ENCODE measurements at places on chromosomes 13 and 19.
A peak's percentile ranks its signal among the peaks of the same experiment; 100 is the strongest.

GRCh38 chr19:16216744-16217670, 19.3 kb downstream of the AP1M1 start:
- DNase-seq = peak; percentile 43

- DNase-seq = no peak
Observed at GRCh38 chr19:50510700-50511068, 307 bp downstream of the JOSD2 start.

- no peak for DNase-seq
Observed at GRCh38 chr19:58579473-58580142, 6.5 kb upstream of the MZF1 start.

- DNase-seq = no peak
Observed at GRCh38 chr13:30623392-30623791, 5.7 kb downstream of the USPL1 start.

GRCh38 chr19:51341066-51341465, 873 bp downstream of the VSIG10L start:
- no peak for DNase-seq

DNA sequence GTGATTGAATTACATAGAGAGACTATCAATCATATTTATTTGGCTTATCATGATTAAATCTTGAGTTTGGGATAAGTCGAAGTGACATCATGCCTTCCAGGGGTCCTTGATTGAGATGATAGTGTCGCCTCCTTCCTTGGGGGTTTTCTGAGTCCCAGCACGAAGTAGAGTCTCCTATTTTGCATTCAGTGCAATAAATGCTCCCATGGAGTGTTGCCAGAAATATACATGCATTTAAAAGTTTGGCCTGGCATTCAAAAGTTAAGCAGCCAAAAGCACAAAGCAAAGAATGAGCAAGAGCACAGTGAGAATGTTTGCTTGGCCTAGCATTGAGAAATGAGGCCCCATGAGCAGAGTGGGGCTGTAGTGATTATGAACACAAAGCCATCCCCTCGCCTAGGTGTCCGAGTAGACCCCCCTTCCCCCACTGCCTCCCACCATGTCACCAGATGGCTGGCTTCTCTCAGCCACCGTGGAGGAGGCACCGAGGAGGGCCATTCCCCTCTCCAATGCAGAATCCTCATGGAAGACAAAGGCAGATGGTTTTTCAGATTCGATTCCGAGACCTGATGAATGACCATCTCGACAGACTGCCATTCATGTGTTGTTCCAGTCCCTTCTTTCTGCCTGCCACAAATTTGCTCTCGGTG, 58.8 kb upstream of the UBL3 start:
- no peak for DNase-seq

DNA sequence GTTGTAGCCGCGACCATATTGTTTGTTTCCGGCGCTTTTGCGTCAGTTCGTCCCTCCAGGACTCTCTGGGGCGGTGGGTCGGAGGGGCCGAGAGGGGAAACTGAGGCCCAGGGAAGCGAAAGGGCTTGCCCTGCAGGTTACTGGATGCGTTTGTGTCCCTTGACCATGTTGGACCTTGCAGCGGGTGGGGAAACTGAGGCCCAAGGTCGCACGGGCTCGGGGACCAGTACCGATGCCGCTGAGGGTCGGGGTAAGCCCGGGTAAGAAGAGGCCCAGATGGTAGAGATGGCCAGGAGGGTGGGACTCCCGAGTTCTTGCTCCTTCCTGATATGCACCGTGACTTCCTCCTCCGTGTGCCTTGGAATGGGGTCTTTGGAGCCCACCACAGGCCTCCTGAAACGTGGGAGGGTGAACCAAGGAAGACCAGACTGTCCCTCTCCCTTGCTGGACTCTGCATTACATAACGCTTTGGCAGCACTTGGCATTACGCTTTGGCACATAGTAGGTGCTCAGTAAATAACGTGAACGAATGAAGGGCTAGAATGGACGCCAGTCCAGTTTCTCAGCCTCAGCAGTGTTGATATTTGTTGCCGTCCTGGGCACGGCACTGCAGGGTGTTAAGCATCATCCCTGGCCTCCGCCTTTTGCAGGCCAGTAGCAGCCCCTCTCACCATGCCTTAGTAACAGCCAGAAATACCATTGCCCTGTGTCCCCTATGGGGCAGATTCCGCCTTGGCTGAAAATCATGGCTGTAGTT, 743 bp downstream of the CHAF1A start:
- DNase-seq = peak; percentile 15

- DNase-seq = no peak
Observed at GRCh38 chr13:45178349-45179162, 22.3 kb downstream of the KCTD4 start.

GRCh38 chr13:101967781-101968180, 434.1 kb downstream of the FGF14 start:
- DNase-seq = no peak

- DNase-seq = no peak
Observed at GRCh38 chr19:628168-628567, 5.2 kb downstream of the POLRMT start.

DNA sequence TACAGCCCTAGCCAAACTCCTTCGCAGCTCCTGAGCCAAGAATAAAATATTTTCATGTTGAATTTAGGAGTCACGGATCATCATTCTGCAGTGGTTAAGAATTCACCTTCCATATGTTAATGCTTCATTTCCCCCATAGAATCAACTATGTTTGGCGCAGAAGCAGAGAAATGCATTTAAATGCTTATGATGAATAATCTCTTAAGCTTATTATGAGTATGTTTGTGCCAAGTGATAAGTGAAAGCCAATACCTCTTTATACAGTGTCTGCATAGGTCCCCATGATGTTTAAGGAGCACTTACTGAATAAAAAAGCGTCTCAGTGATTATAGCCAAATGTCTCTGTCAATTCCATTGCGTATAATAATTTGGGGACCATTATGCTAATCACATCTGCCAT, 32.7 kb upstream of the POMP start:
- DNase-seq = no peak

DNA sequence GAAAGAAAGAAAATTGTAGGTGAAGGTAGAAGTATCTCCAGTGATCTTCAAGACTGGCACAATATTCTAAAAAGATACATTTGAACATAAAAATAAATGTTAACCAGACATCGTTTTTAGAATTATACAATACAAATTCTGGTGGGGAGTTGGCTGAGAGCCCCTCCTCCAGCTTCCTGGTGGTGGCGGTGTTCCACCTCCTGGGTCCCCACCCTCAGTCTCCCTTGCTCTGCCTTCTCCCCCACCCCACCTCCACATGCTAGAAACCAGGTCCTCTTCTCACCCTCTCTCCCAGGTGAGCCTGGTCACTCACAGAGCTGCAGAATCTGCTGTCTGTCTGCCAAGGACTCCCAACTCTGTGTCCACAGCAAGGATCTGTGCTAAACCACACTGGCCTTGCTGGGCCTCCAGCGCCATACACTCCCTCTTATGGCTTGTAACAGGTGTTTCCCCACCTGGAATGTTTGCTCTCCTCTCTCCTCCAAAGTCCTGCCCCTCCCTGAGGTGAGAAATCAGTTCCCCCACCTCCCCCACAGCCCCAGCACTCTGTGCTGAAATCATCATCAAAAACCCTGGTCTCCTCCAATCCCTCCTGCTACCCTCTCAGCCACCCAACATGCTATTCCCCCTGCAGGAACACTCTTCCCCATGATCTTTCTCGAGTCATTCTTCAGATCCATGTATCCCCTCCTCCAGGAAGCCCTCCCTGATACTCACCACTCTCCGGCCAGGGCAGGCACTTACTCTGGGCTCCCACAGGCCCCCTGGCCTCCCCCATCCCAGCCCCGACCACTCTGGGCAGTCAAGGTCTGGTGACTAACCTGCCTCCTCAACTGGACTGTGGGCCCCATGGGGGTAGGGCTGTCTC, 20.5 kb upstream of the CYP2S1 start:
- DNase-seq = no peak

DNA sequence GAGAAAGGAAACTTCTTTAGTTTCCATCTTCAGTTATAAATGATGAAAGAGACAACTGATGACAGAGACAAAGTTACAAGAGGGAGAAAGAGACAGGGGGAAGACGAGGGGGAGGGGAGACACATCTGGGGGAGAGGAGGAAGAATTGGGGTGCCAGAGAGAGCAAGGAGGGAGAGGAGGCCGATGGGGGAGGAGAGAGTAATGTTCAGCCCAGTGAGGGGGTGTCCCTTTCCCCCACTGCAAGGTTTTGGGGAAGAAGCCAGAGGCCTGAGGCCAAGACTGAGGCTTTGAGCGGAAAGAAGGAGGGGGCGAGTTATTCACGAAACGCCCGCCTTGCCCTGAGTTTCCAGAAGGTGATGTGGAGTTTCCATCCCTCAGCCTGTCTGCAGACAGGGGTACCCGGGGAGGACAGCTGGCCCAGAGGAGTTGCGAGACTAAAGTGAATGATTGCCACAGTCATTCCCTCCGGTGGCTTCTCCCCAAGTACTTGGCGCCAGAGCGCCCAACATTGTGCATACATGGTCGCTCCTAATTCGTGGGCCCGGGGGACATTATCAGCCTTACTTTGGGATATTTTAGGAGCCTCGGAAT, 558 bp upstream of the PPAN start:
- peak; percentile 78 for DNase-seq

GRCh38 chr13:39370048-39370447, 232.9 kb downstream of the LHFPL6 start:
- DNase-seq = no peak

GRCh38 chr19:2474232-2475017, 1.5 kb upstream of the GADD45B start:
- peak; percentile 87 for DNase-seq

GRCh38 chr13:60363288-60363687, 33.7 kb upstream of the TDRD3 start:
- no peak for DNase-seq

GRCh38 chr13:89900104-89900765, 1447.3 kb upstream of the MIR17HG start:
- DNase-seq = no peak

GRCh38 chr13:109667807-109668291, 118.5 kb downstream of the IRS2 start:
- no peak for DNase-seq

- DNase-seq = no peak
Observed at GRCh38 chr13:40622761-40623160, 43.7 kb downstream of the FOXO1 start.

DNA sequence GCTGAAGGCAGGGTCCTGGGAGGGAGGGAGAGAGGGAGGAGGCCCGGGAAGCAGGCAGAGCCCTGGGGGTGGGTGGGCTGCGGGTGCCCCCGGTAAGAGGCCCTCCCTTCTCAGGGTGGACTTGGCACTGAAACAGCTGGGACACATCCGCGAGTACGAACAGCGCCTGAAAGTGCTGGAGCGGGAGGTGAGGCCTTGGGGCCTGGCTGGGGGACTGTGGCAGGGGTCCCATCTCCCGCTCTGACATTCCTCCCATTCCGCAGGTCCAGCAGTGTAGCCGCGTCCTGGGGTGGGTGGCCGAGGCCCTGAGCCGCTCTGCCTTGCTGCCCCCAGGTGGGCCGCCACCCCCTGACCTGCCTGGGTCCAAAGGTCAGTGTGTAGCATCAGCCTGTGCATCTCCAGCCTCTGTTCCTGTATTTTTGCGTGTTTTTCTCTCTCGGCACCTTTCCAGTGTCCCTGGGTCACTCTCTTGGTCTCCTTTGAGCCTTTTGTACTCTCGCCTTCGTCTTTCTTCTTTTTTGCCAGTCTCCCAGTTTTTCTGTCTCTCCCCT, 53.4 kb downstream of the TRPM4 start:
- DNase-seq = no peak

DNA sequence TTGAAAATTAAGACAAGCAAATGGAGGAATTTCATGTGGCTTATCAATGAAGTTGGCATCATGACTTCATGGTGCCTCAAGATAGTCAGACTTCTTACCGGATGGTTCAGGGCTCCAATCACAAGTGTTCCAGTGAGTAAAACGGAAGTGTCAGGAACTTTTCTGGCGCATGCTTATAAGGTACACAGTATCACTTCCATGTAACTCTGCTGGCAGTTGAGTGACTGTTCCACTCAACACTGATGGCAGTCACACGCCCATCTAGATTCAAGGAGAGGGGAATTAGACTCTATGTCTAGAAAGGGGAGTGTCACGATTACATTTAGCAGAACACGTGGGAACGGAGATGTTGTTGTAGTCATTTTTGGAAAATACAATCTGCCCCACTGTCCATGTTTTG, 114.3 kb downstream of the KCTD15 start:
- no peak for DNase-seq

GRCh38 chr19:33811246-33811645, 14.6 kb downstream of the KCTD15 start:
- no peak for DNase-seq

All from natural killer cell (primary cell).